Smooth muscle cell of the pulmonary artery (primary cell): ENCODE measurements at places on chromosomes 3 and 15. TPM values are rescaled to one million over a fixed set of nuclear protein-coding genes. Genes with fewer than 3 reads are reported as not detected.

COL6A5 gene
- total RNA-seq, result not detected in 2 replicates

SI gene
- not detected in 2 replicates for total RNA-seq

GASK1A gene
- total RNA-seq, result 0.69 and 2.4 TPM in 2 replicates

PATL2 gene
- 0.33 and 0.36 TPM in 2 replicates for total RNA-seq

DNASE1L3 gene
- total RNA-seq, result 0.07 TPM in 1 of 2 replicates, not detected in the other

IGSF11 gene
- total RNA-seq, result under 0.01 and 0.10 TPM in 2 replicates

POPDC2 gene
- total RNA-seq, result 0.23 and 0.33 TPM in 2 replicates

SMCO1 gene
- not detected in 2 replicates for total RNA-seq

GUCA1C gene
- not detected in 2 replicates for total RNA-seq

CISH gene
- 0.73 and 1.0 TPM in 2 replicates for total RNA-seq

MTMR10 gene
- total RNA-seq, result 12.4 and 18.8 TPM in 2 replicates

CATSPER2 gene
- total RNA-seq, result 1.3 and 2.0 TPM in 2 replicates

MCF2L2 gene
- total RNA-seq, result 0.13 and 0.33 TPM in 2 replicates

SH3GL3 gene
- total RNA-seq, result 0.07 and 0.20 TPM in 2 replicates

DNAJC13 gene
- total RNA-seq, result 71.7 and 72.7 TPM in 2 replicates

TMEM212 gene
- not detected in 2 replicates for total RNA-seq

MOBP gene
- not detected in 2 replicates for total RNA-seq

GABRR3 gene
- total RNA-seq, result not detected in 2 replicates

POLR2M gene
- 308 and 399 TPM in 2 replicates for total RNA-seq

CGNL1 gene
- total RNA-seq, result 5.3 and 8.0 TPM in 2 replicates

AMIGO3 gene
- not detected in 2 replicates for total RNA-seq
